ENCODE measurements at places on chromosomes 3 and 15.

GRCh38 chr3:188415196-188415595, 261.2 kb downstream of the LPP start:
- no peak for DNase-seq

DNA sequence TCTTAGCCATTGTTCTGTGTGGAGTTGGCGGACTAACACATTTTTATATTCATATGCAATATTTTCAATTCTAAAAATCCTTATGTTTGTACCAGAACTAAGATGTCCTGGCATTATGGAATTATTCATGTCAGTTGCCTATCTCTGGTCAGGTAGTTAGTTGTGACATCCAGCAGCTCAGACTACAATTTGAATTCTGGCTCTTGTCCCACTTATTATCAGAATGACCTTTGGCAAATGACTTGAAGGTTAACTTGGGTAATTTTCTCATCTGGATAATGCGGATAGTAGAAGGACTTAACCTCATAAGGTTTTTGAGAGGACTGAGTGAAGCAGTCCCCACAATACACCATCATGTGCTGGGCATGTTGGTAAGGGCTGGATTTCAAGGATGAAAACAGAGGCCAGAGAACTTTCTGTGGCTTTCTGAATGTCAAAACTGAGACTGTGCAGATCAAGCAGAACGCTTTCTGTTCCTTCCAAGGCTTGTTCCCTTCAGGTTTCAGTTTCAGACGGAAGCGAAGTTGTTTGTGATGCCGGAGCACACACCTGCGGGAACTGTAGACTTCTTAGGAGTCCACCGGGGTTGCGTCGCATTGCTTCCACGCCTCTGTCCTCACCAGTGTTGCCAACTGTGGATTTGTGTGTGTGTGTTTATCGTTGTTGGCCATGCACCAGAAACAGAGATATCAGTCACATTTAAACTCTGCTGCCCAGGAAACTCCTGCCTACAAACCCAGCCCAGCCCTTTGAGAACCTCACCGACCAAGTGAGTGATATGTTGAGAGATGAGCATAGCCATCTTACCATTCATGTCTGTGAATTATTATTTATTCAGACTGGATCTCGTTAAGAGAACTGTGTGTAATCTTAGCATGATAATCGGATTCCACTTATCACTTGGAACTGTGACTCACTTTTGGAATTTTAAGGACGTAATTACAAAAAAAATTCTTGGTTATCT, 76.0 kb downstream of the PTPRG start:
- DNase-seq: no peak

DNA sequence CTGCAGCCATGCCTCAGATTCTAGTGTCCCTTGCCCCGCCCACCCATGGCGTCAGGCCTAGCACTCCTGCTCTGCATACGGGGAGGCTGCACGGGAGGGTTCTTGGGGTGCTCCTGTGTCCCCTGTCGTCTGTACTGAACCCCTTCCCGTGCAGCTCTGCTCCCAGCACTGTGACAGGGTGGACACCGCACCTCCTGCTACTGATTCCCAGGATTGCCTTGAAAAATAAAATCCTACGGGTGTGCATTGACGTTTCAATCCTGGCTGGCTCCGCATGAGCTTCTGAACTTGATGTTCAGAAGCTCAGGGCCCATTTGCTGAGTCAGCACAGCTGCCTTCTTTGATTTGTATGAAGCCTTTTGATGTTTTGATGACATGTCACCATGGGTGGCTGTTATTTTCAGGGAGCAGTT, 176.4 kb downstream of the APBA2 start:
- DNase-seq: no peak

DNA sequence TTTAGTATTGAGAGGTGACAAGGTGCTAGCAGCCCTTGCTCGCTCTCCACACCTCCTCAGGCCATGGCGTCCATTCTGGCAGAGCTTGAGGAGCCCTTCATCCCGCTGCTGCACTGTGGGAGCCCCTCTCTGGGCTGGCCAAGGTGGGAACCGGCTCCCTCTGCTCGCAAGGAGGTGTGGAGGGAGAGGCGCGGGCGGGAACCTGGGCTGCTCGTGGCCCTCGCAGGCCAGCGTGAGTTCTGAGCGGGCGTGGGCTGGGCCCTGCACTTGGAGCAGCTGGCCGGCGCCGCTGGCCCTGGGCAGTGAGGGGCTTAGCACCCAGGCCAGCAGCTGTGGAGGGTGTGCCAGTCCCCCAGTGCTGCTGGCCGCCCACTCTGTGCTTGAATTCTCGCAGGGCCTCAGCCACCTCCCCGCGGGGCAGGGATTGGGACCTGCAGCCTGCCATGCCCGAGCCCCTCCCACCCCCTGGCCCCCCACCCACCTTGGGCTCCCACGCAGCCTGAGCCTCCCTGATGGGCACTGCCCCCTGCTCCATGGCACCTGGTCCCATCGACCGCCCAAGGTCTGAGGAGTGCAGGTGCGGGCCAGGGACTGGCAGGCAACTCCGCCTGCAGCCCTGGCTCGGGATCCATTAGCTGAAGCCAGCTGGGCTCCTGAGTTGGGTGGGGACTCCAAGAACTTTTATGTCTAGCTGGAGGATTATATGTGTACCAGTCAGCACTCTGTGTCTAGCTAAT, 785.2 kb downstream of the DIPK2A start:
- no peak for DNase-seq

- no peak for DNase-seq
These were observed 186.7 kb upstream of the CDIN1 start for GRCh38 chr15:36392676-36393266.

- no peak for DNase-seq
These were observed 62.3 kb downstream of the CEP152 start for GRCh38 chr15:48748535-48748934.

- DNase-seq: no peak
These were observed 58.1 kb upstream of the POMGNT2 start for GRCh38 chr3:43163895-43164493.

GRCh38 chr15:67839929-67840748, at the start of gene RNU6-1:
Gene RNU6-1, minus strand, starts transcription at chr15:67840045.
- DNase-seq: peak; percentile 83

DNA sequence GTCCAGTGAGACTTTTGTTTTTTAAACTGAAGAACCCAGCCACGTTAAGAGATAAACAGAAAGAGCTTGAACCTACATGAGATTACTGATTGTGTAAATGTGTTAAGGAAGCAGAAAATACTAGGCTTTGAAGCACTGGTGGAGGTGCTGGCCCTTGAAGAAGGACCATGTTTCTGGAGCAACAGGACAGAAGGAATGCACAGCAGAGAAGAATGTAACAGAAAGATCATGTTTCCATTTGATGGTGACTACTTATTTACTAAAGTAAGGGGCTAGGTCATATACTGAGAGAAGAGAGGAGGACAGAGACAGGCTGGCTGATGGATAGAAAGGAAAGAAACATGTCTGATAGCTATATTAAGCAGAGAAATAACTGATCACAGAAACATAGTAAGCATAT, 88.8 kb downstream of the CLASP2 start:
- DNase-seq: no peak

GRCh38 chr15:27495963-27496459, 525.0 kb downstream of the GABRG3 start:
- no peak for DNase-seq

- no peak for DNase-seq
These were observed 8.9 kb downstream of the MUC4 start for GRCh38 chr3:195802795-195803194.

DNA sequence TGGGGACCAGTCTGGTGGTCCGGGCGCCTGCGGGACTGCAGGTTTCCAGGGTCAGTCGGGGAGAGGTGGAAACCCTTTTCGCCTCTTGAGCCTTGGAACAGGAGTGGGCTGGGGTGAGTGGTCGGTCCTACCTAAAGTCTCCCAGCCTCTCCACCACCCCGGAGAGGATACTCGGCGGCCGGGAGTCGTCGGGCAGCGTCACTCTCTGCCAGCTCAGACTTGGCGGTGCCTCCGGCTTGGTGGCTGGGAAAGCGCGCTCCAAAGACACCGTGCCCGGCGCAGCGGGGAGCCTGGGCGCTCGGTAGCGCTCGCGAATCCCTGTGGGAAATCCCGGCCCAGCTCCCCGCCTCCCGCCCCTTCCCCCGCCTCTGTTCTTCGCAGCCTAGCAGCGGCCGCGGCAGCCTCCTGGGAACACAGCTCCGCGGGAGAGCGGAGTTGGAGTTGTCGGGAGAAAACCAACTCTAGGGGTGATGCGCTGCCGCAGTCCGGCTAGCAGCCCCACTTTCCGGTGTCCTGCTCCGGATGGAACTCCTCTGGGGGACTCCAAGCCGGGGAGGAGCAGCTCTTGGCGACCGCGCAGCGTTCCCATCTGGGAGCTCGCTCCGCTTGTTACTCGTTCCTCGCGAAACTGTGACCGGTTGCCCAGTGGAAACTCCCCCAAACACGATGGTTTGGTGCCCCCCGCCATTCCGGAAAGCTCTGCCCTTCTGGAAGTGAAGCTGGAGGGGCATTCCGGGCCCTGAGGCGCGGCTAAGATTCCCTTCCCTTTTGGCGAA, 1.4 kb downstream of the EPHB1 start:
- peak; percentile 20 for DNase-seq

GRCh38 chr15:59993041-59993750, 10.9 kb upstream of the FOXB1 start:
- no peak for DNase-seq

GRCh38 chr3:134291319-134292254, 40.9 kb upstream of the RYK start:
- DNase-seq: no peak

- no peak for DNase-seq
These were observed 1.4 kb downstream of the MAP6D1 start for GRCh38 chr3:183823963-183824362.

GRCh38 chr3:153026026-153026425, 136.0 kb upstream of the RAP2B start:
- no peak for DNase-seq

GRCh38 chr3:69695443-69695842, 43.8 kb upstream of the MITF start:
- no peak for DNase-seq

- no peak for DNase-seq
These were observed 38.8 kb downstream of the KLHL25 start for GRCh38 chr15:85755942-85756341.
